ENCODE measurements at places on chromosomes 13 and 19.

GRCh38 chr13:113192902-113193301, 15.6 kb downstream of the PCID2 start:
- DNase-seq = no peak

DNA sequence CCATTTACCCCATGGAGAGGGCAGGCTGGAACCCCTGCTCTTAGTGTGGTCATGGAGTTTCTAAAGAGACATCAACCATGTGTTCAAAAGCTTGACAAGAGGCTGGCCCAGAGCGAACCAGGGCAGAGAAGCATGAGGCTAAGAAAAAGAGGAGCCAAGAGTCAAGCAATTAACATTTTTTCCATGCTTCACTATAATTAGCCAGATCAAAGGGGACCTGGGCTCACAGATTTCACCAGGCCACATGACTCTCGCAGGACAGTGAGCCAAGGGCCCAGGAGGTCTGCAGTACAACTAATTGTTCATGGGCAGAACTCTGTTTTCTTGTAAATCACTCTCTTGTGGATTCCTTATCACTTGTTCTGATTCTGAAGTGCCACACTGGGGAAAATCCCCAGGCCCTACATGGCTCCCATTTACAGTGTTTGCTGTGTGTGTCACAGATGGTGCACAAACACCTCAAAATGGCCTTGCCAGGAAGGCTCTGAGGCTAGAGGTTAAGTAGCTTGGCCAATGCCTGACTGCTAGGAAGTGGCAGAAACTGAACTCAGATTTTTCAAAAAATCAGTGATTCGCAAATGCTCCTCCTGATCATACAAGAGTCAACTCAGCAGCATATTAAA, 101.2 kb downstream of the LHFPL6 start:
- DNase-seq = no peak

- peak; percentile 92 for DNase-seq
Observed at GRCh38 chr13:23488442-23488841, 54.9 kb upstream of the SACS start.

GRCh38 chr19:30356951-30357579, 15.1 kb upstream of the ZNF536 start:
- DNase-seq = no peak

GRCh38 chr19:54456423-54457373, 6.9 kb downstream of the LENG9 start:
- DNase-seq = no peak

GRCh38 chr19:29967623-29968022, 25.6 kb downstream of the URI1 start:
- DNase-seq = no peak

DNA sequence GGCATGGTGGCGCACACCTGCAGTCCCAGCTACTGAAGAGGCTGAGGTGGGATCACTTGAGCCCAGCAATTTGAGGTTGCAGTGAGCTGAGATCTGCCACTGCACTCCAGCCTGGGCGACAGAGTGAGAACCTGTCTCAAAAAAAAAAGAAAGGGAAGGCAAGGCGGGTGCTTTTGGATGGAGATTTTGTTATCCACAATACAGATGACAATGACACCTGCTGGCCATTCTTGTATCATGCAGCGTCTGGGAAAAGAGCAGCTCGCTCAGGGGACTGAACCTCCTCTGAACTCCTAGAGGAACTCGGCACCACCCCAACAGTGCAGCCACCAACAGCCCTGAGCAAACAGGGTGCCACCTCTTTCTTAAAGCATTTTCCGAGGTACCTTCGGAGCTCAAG, 22.8 kb downstream of the HAUS8 start:
- DNase-seq = no peak

- DNase-seq = no peak
Observed at GRCh38 chr13:95300625-95301182, 547 bp downstream of the ABCC4 start.

DNA sequence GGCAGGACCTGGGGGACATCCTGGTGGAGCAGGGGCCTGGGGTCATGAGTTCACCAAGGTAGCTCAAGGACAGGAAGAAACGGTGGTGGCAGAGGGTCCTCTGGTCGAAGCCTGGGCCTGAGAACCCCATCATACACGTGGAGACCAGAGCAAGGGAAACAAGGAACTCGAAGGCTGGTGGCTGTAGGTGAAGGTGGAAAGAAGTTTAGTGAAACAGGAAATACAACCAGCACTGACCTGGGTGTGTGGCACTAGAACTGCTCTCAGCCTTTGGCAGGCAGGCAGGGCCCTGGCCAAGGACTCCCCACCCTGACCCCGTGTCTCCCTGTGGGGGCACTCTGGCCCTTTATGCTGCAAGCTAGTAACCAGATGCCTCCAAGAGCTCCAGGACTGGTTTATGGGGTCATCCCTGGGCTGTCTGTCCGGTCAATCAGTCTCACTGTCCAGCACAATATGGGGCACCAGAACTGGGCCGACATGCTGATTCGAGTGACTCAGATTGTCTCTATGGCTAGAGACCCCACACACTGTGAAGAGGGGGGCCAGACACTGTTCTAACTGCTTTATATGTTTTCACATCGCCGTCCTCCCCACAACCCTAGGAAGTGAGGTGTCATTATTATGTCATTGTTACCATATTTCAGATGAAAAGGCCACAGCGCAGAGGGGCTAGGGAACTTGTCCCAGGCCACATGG, 3.8 kb downstream of the COX6B2 start:
- DNase-seq = no peak

DNA sequence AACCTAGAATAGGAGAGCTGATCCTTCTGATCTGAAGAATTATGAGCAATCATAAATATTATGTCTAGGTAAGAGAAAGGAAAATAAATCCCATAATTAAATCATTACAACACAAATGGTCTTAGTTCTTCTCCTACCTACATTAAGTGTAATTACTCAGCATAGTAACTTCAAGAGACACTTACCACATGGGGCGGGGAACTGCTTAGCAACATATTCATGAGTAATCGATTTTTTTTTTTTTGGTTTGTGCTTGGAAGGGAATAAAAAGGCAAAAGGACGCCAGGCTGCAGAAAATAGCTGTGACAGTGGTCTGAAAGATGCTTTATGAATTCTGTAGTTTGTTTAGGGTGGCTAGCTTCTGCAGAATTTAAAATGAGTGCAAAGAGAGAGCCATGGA, 103.3 kb upstream of the HTR2A start:
- DNase-seq = no peak

DNA sequence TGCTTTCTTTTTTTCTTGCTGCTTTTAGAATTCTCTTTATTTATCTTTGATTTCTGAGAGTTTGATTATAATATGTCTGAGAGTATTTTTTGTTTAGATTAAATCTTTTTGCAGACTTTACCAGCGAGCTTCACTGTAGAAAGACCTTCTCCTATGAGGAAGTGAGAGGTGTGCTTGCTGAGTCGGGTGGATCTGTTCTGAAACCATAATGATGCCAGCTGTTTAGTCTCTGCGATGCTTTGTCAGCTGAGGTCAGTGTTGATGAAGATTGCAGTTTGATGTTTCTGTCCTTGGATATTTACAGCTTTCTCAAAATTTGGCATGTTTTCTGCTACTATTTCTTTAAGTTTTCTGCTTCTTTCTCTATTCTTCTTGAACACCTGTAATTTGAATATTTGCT, 309.1 kb upstream of the SLITRK6 start:
- no peak for DNase-seq

- no peak for DNase-seq
Observed at GRCh38 chr13:113890774-113891480, 27.1 kb upstream of the GAS6 start.

GRCh38 chr13:95039415-95039814, 261.8 kb downstream of the ABCC4 start:
- DNase-seq = no peak

GRCh38 chr19:30861919-30862318, 487.3 kb downstream of the TSHZ3 start:
- DNase-seq = no peak
